ENCODE measurements at places on chromosomes 1 and 21.

DNA sequence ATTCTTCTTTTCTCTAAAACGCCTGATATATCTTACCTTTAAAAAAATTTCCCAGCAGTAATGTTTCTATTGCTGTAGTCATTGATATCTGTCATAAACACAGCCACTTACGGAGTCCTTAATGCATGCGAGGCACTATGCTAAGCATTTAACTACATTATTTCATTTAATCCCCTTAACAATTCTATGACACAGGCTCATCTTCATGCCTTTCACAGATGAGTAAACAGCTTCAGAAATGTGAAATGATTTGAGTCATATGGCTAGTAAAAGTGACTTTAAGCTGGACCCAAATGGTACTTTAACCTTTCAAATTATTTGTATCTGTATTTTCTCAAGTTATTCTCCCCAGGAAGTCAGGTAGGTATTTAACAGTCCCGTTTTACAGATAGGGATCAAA, 125.1 kb upstream of the FGGY start:
- DNase-seq: no peak

DNA sequence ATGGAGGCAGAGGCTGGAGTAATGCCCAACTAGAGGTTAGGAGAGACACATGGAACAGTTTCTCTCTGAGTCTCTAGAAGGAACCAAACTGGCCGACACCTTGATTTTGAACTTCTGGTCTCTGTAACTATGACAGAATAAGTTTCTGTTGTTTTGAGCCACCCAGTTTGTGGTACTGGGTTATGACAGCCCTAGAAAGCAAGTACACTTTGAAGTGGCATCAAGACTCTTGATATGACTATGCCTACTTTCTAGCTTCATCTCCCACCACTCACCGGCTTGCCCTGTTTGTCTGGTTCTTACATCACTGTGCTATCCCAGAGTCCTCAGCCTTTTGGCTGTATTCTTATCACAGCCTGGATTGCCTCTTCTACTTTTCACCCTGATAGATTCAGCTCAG, 230.3 kb upstream of the USP24 start:
- no peak for DNase-seq

DNA sequence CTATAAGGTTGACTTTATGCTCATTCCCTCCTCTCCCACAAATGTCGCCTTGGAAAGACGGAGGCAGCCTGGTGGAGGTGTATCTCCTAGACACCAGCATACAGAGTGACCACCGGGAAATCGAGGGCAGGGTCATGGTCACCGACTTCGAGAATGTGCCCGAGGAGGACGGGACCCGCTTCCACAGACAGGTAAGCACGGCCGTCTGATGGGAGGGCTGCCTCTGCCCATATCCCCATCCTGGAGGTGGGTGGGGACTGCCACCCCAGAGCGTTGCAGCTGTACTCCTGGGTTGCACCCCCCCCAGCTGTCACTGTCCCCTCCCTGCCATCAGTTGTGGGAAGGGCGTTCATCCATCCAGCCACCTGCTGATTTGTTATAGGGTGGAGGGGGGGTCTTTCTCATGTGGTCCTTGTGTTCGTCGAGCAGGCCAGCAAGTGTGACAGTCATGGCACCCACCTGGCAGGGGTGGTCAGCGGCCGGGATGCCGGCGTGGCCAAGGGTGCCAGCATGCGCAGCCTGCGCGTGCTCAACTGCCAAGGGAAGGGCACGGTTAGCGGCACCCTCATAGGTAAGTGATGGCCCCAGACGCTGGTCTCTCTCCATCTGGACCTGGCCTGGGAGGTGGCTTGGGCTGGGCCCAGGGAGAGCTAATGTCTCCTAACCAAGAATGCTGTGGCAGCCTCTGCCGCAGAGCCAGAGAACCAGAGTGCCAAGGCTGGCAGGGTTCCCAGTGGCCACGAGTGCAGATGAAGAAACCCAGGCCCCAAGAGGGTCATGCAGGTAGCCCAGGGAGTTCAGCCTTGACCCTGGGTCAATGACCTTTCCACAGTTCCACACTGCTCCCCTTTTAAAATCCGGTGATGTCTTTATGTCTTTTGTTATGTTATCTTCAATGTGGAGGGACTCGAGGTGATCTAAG, 13.1 kb downstream of the PCSK9 start:
- no peak for DNase-seq

DNA sequence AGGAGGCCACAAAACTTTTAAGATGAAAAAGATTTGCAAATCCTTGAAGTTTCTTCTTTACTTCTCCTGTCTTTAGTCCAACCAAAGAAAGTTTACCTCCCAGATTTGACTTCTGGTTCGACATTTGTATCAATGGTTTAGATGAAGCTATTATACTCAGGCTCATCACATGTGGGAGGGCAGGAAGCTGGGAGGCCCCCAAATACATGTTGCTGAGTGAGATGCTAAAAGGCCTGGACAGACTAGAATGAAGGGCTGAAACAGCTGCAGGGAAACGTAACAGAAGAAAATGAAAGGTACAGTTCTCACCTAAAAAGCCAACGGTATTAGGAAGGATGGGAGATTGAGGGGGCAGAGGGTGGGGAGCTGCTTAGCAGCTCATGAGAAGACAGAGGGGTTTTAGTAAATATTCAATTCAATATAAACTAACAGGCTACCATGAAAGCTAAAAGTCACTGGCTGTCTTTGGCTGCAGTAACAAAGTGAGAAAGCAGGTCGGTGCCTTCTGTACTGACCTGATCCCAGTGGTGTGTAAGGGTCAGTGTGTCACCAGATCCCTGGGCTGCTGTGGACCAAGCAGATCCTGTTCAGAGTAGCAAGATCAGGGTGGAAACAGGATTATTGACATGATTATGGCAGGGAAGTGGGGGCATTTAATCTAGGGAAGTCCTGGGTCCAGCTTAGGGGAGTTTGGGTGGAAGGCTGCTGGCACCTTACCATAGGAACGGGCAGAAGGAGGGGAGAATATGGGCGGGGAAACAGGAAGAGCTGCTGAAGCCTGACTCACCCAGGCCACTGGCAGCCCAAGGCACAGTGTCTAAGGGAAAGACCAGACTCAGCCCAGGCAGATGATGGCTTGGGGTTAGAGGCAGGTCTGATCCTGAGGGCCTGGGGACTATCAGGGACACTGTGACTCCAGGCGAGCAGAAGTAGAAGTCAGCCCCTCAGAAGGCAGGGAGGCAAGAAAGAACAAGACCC, 60.4 kb downstream of the KCNN3 start:
- DNase-seq: no peak

GRCh38 chr21:35294231-35294898, 245.3 kb upstream of the RUNX1 start:
- no peak for DNase-seq

DNA sequence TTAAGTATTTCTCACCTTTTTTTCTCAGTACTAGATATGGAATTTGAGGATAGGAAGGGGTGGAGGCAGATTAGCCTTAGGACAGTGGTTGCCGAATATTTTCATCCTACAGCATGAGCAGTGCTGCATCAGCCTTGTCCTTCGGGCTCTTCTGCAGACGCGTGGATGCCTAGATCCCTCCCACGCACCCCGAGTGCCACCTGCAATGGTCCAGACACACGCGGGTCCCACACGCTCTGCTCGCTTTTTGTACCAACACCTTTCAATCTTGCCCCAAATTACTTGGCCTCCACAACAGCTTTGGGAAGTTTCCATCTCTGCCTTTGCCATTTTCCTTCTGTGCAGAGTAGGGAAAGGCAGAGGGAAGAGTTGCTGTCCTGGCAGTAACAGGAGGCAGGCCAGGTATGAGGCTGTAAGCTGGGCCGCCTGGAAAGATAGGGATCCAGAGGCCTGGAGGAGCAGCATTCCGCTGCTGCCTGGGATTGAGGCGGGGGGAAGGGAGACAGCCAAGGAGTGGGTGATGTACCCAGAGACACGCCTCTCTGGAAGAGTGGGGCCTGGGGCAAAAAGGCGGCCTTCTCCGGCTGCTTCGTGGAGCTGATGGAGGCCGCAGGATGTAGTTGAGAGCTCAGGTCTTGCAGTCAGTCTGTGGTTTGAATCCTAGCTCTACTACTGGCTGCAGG, 467.7 kb downstream of the KIF26B start:
- no peak for DNase-seq

DNA sequence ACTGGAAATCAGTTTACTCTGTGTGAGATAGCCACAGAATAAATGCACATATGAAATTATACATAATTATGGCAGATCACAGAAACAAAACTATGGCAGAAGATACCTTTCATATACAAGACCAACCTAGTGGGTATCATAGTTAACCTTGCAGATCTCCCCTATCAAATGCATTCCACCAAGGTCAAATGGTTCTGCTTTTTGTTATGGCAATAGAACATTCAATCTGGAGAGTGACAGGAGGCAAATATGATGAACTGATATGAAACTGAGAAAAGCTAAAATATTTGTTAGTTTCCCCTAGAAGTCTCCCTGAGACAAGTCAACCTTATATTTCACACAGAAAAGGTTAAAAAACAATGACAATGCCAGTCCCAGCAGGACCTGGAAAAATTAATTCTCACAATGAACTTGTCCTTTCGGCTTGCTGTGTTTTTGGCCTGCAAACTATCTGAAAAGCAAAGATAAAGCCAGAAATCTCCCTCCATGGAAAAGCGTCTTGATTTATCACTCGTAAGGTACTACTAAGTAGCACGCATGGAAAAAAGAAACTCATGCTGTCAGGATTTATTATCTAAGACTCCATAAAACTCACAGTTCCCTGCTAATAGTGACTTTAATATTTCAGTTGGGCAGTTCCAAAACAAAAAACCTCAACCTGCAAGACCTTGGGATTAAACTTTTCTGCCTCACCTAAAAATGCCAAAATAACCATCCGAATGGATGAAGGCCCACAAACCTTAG, 174.3 kb downstream of the TGFBR3 start:
- DNase-seq: no peak

- no peak for DNase-seq
Observed at GRCh38 chr1:66739401-66740157, 12.7 kb upstream of the DYNLT5 start.

- no peak for DNase-seq
Observed at GRCh38 chr1:115755456-115756370, 12.8 kb downstream of the CASQ2 start.

DNA sequence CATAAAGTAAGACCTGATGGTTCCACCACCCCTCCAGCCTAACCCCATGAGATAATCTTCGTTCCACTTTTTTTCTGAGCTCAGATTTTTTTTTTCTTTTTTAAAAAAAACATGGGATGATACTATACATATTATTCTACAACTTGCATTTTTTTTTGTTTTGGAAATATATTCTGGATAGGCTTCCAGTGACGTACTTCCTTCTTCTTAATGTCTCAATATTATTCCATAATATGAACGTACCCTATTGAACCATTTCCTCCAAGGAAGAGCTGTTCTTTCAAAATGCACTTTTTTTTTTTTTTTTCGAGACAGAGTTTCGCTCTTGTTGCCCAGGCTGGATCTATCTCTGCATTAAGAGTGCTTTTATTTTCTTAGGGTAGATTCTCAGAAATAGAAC, 1.5 kb downstream of the EDEM3 start:
- DNase-seq: no peak

- no peak for DNase-seq
Observed at GRCh38 chr1:51322417-51323101, 7.8 kb downstream of the TTC39A start.

DNA sequence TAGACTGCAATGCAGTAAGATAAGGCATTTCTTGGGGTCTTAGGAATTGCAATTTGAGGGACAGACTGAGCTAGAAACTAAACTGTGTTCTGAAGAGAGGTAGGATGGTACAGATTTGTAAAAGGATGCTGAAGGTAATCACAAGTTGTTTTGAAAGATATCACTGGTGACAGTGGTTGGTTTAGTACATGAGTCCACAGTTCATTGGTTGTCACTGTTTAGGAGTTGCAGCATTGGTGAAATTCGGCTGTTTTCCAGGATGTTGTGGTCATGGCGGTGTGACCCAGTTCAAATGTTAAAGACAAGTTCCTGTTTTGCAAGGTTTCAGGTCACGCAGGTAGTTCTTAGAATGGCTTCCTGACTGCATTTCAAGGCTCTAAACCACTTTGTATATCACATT, 292.8 kb upstream of the B3GALT2 start:
- DNase-seq: no peak

- DNase-seq: no peak
Observed at GRCh38 chr1:219121679-219122078, 52.0 kb upstream of the LYPLAL1 start.

- DNase-seq: no peak
Observed at GRCh38 chr1:224432672-224433040, 1.9 kb downstream of the WDR26 start.

DNA sequence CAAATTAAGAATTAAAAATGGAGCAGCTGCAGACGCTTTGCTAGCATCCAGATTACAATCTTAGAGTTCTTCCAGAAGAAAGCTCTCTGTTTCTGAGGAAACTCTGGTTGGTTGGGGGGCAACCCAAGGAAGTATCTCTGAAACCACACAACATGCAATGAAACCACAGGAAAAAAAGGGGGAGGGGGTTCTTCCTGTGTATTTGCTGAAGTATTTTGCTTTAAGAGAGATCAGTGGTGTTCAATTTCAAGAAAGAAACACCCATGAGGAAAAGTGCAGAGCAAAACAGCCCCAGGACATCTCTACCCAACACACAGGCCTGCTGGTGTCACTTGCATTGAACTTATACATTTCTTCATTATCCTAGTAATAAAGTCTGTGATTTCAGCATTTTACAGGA, 19.7 kb upstream of the TIAM1 start:
- no peak for DNase-seq

GRCh38 chr21:45093035-45093532, 18.7 kb downstream of the ADARB1 start:
- no peak for DNase-seq

DNA sequence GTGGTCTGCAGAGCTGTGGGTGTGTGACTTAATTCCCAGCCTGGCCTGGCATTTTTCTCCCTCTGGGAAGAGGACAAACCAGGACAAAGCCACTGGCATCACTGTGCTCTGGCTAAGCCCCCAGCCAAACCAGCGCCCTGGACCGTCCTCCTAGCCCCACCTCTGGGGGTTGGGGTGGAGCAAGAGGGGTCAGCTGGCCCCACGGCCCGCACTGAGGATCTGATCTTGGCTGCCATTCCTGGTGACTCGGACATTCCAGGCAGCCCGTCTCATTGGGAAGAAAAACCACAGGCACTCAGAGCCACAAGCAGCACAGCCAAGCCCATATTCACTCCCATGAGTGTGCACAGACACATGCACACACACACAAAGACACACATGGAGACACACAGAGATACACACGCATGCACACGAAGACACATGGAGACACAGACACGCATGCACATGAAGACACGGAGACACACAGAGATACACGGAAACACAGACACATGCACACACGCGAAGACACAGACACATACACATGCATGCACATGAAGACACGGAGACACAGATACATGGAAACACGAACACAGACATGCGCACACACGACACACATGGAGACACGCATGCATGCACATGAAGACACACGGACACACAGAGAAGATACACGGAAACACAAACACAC, 2.3 kb upstream of the MXRA8 start:
- DNase-seq: no peak

GRCh38 chr1:26283279-26283853, 3.5 kb downstream of the SH3BGRL3 start:
- no peak for DNase-seq

DNA sequence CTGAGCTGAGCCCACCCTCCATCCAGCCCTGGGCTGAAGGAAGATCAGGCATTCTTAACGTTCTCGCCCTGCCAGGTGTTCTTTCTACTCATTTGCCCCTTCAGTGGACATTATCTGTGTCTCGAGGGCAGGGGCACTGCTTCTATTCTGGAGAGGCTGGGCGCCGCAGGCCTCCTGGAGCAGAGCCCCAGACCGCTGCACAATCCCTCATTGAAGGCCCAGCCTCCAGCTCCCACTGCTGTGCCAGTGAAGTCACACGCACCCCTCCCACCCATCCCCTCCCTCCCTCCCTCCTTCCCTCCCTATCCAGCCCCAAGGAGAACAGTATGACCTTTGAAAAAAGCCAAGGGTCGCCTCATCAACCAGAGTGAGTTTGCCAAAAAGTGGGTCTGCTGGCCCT, 76.7 kb downstream of the NFASC start:
- peak; percentile 65 for DNase-seq

Data from head of caudate nucleus (tissue), 42 donors.